ENCODE measurements at places on chromosomes 1 and 21.
A peak's percentile ranks its signal among the peaks of the same experiment; 100 is the strongest.

GRCh38 chr1:70573317-70573843, 162.3 kb downstream of the CTH start:
- DNase-seq, result no peak

GRCh38 chr1:26991310-26992116, 2.0 kb upstream of the TRNP1 start:
- no peak for DNase-seq

DNA sequence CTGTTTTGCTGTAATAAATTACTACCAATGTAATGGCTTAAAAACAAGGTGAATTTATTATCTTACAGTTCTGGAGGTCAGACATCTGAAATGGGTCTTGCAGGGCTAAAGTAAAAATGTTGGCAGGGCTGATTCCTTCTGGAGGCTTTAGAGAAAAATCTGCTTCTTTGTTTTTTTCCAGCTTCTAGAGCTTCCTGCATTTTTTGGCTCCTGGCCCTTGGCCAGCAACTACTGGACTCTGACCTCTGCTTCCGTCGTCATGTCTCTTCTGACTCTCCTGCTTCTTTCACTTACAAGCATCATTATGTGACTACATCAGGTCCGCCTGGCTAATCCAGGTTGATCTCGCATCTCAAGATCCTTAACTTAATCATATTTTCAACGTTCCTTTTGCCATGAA, 350.9 kb downstream of the S1PR1 start:
- no peak for DNase-seq

DNA sequence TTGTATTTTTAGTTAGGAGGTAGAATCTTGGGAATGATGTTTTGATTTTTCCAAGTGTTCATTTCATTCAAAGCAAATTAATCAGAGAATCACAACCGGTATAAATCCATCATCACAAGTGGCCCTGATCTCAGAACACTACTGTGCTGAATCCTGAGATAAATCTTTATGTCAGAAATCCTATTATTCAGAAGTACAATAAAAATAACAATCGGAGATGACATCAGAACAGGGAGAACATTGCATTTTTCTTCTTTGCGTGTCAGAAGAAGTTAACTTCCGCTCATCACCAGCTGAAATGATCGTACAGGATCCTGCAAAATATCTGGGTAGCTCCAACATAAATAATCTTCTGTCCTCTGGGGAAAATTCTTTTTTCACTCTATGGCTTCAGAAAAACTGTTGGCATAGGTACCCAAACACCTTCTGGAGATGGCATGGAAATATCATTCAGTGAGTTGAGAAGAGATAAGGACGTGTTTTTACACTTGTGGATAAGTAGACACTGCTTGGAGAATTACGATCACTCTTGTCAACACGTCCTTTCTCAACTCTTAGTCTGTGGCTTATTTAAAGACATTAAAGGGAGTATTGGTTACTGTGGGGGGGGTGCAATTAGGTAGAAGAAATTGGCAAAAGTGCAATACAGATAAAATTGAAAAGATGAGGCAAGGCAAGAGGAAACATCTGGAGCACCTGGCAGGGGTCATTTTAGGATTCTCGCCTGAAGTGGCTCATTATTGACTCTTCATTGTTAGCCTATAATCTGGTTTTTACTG, 46.9 kb upstream of the SMYD2 start:
- DNase-seq, result no peak

DNA sequence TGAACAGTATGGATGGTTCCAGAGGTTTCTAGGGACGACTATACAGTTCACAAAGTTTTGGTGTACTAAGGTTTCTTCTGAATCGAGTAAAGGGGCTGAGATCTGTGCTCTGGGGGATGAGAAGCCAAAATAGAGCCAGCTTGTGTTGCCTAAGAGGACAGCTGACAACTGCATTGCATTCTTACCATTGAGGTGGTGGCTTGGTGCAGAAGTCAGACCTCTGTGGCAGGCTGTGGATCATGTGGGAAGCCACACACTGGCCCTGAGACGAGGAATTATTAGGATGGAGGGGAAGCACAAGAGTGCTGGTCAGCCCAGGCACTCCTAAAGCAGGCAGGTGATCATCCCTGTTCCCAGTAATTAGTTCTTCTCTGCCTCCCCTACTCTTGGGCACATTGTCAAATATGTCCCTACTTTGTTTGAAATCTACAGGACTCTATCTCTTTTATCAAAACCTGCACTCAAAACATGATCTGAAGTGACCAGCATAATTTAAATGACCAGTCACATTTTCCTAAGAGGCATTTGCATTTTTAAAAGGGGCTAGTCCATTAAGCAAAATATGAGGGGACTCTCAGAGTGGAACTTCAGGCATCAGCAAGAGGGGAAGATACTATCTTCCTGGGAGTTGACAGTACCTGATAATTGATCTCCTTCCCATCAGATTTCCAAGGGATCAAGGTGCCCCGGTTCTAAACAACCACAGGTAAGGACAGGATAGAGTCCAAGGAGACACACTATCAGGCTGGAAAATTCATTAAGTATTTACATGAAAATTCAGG, at the start of gene FCRLB:
TSS of gene FCRLB (plus strand) at position 589 of the 782 bp plus-strand sequence. CDS start 1,129 bp downstream, outside the sequence.
- DNase-seq, result no peak

DNA sequence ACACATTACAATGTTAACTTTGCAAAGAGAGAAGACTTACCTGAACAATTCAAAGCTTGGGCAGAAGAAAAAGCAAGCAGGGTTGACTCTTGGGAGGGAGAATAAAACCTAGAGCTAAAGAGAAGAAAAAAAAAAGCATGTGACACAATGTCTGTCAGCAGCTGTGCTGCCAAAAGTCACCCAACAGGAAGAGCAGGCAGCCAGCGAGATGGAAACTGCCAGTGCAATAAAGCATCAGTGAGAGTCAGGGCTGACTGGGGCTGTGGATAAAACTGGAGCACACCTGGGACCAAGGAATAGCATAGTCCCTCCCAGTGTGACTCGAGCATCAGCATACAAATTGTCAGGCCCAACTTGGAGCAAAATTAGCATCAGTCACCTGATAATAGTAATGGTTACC, 65.0 kb upstream of the SLC22A15 start:
- DNase-seq, result no peak

DNA sequence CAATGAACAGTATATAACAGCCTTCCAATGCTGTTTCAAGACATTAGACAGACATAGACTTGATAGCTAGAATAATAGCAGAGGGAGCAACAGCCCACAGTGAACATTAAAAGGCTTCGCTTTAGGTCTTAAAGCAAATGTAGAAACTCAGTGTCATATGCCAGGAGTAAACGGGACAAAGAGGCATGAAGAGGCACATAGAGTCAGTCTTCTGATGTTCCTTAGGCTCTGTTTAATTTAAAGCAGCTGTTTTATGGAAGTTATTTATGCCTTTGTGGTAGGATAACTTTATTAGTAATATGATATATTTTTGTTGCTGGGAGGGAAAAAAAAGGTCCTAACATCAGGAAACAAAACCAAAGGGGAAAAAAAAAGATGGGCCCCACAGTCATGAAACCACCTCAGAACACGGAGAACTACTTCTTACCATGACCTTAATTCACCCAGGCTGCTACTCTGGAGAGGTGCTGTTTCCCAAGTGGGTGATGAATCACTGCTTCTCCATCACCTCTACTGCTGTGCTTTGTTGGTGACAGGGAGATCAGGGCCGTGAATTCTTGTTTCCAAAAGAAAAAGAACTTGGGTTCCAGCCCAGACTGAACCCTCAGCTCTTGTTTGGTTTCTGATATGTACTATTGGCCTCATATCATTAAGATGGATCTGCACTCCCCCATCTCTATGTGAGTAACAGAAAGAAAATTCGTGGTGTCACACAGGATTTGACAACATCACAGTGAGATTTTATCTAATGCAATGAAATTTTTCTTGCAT, 616.9 kb downstream of the KIF26B start:
- DNase-seq, result peak; percentile 28

- DNase-seq, result no peak
These were observed 138.9 kb upstream of the VAMP3 start for GRCh38 chr1:7632176-7632575.

DNA sequence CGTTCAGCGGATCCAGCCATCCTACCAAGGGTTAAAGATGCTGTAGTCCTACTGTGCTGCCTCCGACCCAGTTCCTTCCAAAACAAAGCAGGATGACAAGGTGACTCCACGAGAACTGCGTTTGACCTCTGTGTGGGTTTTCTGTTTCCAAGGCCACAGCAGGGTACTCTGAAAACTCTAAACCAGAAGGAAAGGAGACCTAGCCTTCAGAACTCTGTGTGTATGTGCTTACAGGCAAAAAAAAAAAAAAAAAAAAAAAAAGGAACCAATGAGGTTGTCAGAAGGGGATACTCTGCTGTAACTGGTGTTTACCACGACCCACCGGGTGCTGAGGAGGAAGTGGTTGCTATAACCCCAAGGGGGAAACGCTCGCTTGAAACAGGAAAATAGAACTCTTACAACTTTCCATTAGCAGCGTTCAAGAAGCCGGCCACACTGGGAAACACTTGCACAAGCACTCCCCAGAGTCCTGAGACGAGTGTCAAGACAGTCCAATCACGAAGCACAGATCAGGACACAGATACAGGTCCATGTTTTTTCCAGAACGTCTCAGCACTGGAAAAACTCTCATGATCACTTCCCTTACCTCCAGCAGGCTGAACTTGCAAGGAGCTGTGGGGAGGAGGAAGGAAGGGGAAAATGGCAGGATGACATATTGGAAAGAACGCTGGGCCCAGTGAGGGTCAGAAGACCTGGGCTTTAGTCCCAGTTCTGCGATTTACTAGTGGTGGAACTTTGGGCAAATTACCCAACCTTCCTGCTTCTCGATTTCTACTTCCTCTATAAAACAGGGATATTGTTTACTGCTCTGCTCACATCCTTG, 64.0 kb downstream of the ITPKB start:
- DNase-seq, result peak; percentile 51

- DNase-seq, result no peak
These were observed 109.6 kb downstream of the TBX19 start for GRCh38 chr1:168390271-168390670.

DNA sequence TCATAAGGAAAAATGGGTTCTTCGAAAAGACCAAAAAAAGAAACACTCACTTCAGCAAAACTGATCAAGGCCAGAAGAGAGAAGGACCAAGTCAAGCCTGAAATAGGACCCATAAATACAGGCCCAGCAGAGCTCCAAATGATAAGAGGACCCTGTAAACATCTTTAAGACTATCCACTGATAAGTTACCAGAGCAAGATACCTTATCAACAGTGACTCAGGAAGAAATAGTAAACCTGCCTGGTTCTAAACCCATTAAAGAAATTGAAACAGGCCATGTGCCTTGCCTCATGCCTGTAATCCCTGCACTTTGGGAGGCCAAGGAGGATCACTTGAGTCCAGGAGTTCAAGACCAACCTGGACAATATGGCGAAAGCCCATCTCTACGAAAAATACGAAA, 81.8 kb upstream of the ERRFI1 start:
- DNase-seq, result no peak

DNA sequence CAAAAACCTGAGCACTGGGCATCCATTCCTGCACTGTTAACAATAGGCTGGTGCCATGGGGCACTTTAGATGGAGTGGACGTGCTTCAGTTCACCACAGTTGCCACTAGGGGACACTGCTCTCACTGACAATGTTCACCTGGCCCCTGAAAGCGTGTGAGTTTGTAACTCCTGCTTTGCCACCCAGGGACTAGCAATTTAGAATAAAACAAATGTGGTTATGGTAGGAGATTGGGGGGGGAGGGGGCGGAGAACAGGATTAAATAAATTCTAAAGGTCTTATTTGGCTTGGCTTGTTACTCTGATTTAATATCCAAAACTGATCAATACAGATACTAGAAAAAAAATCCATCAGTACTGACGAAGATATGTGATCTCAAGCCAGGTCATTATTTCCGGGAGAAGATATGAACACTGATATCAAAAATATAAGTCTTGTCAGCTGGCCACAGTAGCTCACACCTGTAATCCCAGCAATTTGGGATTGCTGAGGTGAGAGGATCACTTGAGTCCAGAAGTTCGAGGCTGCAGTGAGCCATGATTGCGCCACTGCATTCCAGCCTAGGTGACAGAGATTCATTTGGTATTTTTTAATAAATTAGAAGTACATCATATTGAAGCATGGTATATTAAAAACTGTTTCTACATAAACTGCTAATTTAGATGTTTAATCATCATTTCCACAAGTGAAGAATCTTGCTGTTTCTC, 23.2 kb downstream of the INTS7 start:
- no peak for DNase-seq

DNA sequence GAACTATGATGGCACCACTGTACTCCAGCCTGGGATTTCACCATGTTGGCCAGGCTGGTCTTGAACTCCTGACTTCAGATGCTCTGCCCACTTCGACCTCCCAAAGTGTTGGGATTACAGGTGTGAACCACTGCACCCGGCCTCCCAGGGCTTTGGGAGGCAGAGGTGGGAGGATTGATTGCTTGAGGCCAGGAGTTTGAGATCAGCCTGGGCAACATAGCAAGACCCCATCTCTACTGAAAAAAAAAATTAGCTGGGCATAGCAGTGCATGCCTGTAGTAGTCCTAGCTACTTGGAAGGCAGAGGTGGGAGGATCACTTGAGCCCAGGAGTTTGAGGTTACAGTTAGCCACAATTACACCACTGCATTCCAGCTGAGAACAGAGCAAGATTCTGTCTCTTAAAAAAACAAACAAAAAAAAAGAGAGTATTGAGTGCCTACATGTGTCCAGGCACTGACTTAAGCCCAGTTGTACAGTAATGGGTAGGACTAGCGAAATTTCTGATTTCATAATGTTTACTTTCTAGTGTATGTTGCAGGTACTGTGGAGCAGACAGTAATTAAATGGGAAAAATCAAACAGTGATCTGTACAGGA, 4.2 kb downstream of the MANEAL start:
- DNase-seq, result no peak

GRCh38 chr1:115969509-115969908, 6.8 kb upstream of the SLC22A15 start:
- no peak for DNase-seq

DNA sequence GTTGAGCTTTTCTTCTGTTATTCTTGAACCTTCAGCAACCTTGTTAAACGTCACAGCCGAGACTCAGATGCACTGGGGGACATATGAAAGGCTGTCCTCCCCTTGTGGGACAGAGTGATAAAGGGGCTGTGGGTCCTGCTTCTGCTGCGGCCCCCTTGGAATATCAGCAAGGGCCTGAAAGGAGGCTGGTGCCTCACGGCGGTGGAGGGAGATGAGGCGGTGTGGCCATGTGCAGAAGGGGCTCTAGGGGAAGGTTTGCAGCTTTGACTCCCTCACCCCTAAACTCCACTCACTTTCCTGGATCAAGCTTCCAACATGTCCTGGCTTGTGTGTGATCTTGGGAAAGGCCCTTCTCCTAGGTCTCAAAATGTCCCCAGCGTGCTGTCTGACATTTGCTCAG, 270.7 kb upstream of the CSF3R start:
- DNase-seq, result no peak

GRCh38 chr21:37058261-37058660, 14.6 kb downstream of the PIGP start:
- no peak for DNase-seq

DNA sequence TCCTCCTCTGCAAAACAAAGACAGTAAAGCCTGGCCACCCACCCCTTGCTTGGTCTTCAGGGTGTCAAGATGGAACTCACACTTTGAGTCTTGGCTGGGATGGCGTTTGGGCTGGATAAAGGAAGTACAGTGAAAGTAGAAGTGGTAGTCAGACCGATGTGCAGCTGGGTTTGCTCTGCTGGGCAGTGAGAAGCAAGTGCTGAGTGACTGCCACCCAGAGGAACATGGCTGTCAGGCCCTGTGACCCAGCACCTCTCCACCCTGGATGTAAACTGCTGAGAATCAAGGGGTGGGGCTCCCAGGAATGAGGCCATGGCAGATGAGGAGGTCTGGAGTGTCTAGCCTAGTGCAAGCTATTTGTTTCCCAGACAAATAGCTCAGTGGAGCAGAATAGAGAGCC, 51.2 kb downstream of the POFUT2 start:
- no peak for DNase-seq

GRCh38 chr1:157944663-157945280, 48.7 kb upstream of the KIRREL1 start:
- no peak for DNase-seq

- no peak for DNase-seq
These were observed 91.7 kb upstream of the DSCAM start for GRCh38 chr21:40938611-40939010.

Measured in SK-N-MC (cell line).